ENCODE measurements at places on chromosomes 3 and 15.

GRCh38 chr15:92633001-92633400, 22.6 kb downstream of the FAM174B start:
- DNase-seq, result no peak

GRCh38 chr3:194657439-194657838, 14.6 kb downstream of the LSG1 start:
- DNase-seq, result no peak

- no peak for DNase-seq
Measured at GRCh38 chr15:57549935-57550334, 41.8 kb upstream of the MYZAP start.

DNA sequence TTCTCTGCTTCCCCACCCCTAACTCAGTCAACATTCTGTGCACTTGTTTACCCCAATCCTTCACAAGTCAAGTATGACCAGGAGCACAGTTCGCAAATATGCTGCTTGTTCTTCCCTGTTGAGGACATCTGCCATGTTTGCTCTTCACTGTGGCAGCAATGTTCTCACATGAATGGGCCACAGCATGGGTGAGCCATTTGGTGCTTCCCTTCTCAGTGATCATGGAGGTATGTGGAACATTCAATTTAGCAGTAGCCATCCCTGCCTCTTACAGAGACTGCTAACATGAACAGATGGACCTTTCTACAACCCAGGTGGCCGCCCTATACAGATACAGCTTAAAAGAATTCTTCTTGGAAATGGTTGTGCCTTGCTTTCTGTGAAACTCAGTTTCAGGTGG, 660.1 kb upstream of the SGO1 start:
- DNase-seq, result no peak

DNA sequence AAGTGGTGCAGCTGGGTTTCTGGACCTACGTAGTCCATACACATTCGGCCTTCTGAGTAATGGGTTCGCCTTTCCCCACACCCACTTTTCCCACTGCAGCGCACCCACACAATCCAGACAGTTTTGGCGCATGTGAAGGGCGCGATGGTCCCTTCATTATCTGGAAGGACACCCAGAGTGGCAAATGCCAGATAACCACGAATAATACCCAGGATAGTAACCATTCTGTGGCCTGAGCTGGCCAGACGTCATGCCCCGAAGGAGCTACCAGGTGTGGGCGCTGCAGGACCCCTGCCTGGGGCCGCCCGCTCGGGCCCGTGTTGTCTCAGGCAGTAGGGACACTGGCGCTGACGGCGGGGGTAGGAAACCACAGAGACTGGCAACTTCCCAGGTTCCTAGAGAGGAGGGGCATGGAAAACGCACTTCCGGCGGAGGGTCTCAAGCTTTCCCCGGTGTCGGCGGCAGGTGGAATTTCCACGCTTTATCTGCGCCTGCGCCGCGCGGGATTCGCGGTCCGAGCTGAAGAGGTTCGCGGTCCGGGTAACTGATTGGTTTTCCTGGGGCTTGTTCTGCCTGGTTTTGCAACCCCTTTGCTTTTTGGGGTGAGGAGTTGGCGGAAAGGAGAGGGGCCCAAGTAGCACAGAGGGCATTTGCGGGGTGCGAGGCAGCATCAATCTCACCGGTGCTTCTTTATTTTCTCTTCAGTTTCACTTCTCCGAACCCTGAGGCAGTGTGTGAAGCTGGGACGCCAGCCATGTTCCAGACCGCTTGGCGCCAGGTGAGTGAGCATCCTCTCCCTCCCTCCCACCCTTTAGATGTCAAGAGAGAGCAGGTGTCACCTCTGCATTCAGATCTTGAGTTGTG, at the start of gene ZNF620:
Gene ZNF620, plus strand, starts transcription at position 441 of the 864 bp plus-strand sequence. Its CDS starts 314 bp downstream, at position 755.
- DNase-seq, result peak; percentile 77

GRCh38 chr15:101014921-101015841, 96.0 kb downstream of the LRRK1 start:
- peak; percentile 91 for DNase-seq

DNA sequence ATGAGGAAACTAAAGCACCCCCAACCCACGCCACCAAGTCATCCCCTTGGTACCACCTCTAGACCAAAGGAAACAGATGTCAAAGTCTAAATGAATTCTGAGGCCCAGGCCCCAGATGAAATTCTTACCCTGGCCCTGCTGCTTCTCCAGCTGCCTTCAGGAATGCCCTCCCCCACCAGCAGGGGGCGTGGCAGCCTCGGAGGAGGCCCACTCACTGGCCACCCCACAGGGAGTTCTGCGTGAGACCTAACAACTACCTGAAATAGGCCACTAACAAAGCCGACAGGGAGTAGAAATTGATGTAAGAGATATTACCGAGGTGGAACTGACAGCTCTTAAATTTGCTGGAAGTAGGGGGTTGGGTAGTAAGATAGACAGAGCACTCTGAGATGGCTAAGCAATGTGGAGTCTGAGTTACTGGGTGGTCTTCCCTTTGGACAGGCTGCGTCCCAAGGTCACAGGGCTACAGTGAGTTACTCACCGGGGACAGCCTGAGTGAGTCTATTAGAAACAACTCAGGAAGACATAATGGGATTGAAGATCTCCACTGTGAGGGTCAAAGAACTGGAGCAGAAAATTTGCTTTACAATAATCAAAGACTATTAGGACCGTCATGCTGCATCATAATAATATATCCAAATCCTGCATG, 240.7 kb downstream of the SHOX2 start:
- no peak for DNase-seq

- DNase-seq, result no peak
Measured at GRCh38 chr3:14345496-14346150, 56.8 kb upstream of the SLC6A6 start.

GRCh38 chr3:187871848-187872247, 126.6 kb upstream of the BCL6 start:
- DNase-seq, result no peak

GRCh38 chr3:63047068-63047467, 171.9 kb upstream of the CADPS start:
- no peak for DNase-seq

GRCh38 chr3:42148982-42149432, 57.9 kb downstream of the TRAK1 start:
- peak; percentile 75 for DNase-seq

GRCh38 chr15:92393071-92393979, at the start of gene ST8SIA2:
TSS of gene ST8SIA2 (plus strand) at chr15:92393881. CDS start at chr15:92394065, 184 bp downstream.
- DNase-seq, result no peak

- DNase-seq, result no peak
Measured at GRCh38 chr3:152184971-152185686, 83.6 kb upstream of the MBNL1 start.

- no peak for DNase-seq
Measured at GRCh38 chr15:57662091-57662744, 44.3 kb upstream of the POLR2M start.

GRCh38 chr15:63553388-63553791, 43.8 kb upstream of the FBXL22 start:
- DNase-seq, result no peak

- DNase-seq, result no peak
Measured at GRCh38 chr3:23640471-23641146, 165.1 kb upstream of the UBE2E1 start.

All from sciatic nerve (tissue), 2 donors.